ENCODE measurements at places on chromosomes 4 and X.

- no peak for DNase-seq
Observed at GRCh38 chrX:68723491-68724155, 76.2 kb downstream of the STARD8 start.

- DNase-seq, result no peak
Observed at GRCh38 chr4:101418466-101418865, 71.1 kb upstream of the PPP3CA start.

GRCh38 chrX:142233400-142233799 lies 28.3 kb upstream of the MAGEC2 start:
- DNase-seq, result no peak

- no peak for DNase-seq
Observed at GRCh38 chr4:81348778-81349094, 123.0 kb downstream of the RASGEF1B start.

GRCh38 chrX:28188526-28188925 lies 207.3 kb upstream of the DCAF8L1 start:
- no peak for DNase-seq
